Natural killer cell treated with Interleukin-12 subunit alpha and Interleukin-12 subunit beta and Interleukin-15 and Interleukin-18, amount 100 ng/mL, for 72 hours (primary cell): ENCODE measurements at places on chromosomes 3 and 15. TPM values are rescaled to one million over a fixed set of nuclear protein-coding genes. Genes with fewer than 3 reads are reported as not detected.

DNA sequence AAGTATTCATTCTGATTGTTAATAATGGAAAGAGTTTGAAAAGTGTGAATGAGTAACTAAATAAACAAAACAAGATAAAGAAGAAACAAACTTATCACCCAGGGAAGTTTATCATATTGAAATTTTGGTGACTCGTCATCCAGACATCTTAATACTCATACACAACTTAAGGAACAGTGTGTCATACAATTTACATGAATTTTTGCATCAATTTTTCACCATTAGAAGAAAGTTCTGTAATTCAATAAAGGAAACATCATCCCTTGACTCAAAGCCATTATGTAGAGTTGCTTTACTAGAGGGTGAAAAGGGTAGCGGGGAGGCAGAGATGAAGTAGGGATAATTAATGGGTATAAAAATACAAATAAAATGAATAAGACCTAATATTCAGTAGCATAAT is 536.2 kb downstream of the GRM7 start:
- no peak for DNase-seq

DNA sequence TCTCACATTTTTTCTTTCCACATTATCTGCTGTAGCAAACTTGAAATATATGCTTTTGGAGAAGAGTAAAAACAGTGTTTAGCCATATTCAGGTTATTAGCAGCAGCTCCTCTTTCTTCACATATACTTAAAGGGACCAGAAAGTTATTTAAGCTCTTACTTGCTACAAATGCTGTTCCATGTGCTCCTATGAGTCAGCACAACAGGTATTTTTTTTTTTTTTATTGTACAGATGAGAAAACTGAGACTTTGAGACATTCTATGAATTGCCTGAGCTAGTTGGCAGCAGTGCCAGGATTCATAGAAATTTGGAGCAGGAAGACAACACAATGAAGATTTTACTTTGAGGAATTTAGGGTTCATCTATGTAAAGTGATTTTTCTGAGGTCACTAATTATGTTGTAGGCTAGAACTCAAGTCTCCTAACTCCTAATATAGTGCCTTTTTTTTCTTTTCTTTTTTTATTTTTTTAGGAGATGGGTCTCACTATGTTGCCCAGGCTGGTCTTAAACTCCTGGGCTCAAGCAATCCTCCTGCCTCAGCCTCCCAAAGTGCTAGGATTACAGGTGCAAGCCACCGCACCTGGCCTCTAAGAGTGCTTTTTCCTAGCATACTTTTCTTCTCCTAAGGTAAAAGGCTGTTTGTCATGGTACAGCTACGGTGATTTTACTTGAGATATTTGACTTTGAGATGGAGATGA is 23.6 kb downstream of the SETD5 start:
- DNase-seq, result no peak

The ROPN1 gene
- not detected for total RNA-seq

The EID1 gene
- 73.2 TPM for total RNA-seq

The MGA gene
- total RNA-seq, result 54.8 TPM
